ENCODE measurements at places on chromosomes 1 and 21.
A peak's percentile ranks its signal among the peaks of the same experiment; 100 is the strongest.

DNA sequence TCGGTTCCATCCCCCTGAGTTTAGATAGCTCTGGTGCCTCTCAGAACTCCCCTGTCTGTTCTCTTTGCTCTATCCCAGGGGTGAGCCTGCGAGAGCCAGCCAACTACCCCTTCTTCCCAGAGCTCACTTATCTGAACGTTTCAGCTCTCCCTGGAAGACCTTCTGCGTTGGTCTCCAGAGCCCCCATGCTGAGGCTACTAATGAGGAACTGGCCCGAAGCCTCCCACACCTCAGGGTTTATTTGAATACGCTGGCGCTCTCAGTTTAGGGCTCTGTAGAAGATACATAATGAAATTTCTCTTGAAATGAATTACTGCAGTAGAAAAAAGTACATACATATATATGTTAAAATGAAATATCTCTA is 43.5 kb downstream of the TCEANC2 start:
- no peak for DNase-seq

- DNase-seq = no peak
Measured at GRCh38 chr1:8876087-8876486, 2.4 kb downstream of the ENO1 start.

GRCh38 chr1:166836733-166837132 is 2.5 kb upstream of the POGK start:
- no peak for DNase-seq

DNA sequence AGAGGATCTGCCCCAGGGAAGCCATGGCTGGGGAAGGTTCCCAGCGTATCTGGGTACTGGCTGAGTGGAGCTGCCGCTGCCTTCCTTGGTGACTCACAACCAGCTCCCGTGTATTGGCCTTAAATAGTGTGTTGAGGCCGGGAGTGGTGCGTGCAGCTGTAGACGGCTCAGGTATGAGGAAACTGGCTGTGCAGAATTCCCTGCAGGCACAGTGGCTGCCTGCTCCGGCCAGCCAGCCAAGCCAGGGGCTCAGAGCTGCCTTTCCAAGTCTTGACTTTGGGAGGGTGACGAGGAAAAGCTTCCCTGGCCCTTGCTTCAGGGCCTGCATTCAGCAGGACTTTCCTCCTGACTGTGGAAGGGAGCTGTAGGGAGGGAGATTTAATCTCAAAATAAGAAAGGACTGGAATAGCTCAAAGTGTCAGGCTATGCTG is at the start of gene VTCN1:
VTCN1 (minus strand) TSS at position 97 of the 431 bp plus-strand sequence; CDS start at position 25, 72 bp downstream.
- no peak for DNase-seq

- DNase-seq = no peak
Measured at GRCh38 chr1:29708796-29709703, 472.7 kb downstream of the PTPRU start.

GRCh38 chr1:240693036-240693435 is 81.1 kb upstream of the GREM2 start:
- no peak for DNase-seq

DNA sequence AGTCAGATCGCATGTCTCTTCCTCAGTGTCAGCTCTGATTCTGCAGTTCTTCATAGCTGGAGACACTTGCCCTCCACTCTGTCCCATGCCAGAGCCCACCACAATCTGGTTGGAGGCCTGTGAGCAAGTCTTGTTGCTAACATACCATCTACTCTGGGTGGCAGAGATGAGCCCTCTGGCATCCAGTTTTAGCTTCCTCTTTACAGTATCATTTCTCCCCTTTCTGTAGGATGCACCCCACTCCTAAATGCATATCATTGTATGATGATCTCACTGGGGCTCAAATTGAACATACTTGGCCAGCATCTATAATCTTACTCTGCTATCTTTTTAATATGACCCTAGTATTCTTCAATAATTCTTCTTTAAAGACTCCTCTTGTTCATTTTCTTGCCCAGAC is 16.9 kb downstream of the PCNX2 start:
- DNase-seq = no peak

DNA sequence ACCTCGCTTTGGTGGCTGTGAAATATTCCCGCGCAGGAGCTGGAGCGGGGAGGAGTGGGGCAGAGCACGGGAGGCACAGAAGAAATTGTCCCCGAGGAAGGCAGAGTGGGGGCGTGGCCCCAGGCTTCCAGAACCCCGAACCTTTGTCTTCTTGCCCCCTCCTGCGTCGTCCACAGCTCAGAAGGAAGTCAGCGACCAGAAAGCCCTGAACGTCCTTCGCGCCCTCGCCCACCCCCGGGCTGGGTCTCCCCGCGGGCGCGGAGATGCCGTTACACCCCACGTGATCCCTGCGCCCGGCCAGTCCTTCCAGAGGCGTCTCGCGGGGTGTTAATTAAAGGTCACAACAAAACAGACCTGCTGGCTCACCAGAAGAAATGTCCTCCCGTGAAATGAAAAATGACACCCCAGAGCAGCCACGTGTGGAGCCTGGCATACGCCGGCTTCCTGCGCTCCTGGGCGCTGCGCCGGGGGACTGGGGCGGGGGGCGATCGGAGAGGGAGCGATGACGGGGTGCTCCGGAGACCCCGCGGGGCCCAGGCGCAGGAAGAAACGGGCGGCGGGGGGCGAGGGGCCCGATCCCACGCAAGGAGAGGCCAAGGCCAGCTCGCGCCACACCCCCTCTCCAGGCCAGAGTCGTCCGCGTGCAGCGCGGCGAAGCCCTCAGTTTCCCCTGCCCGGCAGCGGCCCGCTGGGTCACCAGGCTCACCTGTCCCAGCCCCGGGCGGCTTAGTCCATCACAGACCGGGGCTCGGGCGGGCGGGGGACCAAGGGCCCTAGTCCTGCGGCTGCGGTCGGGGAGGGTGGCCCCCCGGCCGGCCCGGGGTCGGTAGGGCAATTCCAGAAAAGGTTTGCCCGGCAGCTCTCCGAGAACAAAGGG is 995 bp upstream of the KIF26B start:
- peak; percentile 25 for DNase-seq

- DNase-seq = peak; percentile 93
Measured at GRCh38 chr1:91021686-91022517, at the start of gene ZNF644. Gene ZNF644, minus strand, starts transcription at chr1:91022035. Its CDS starts 39,682 bp downstream, at chr1:90982353.

- DNase-seq = no peak
Measured at GRCh38 chr1:182251561-182251960, 140.0 kb downstream of the GLUL start.

DNA sequence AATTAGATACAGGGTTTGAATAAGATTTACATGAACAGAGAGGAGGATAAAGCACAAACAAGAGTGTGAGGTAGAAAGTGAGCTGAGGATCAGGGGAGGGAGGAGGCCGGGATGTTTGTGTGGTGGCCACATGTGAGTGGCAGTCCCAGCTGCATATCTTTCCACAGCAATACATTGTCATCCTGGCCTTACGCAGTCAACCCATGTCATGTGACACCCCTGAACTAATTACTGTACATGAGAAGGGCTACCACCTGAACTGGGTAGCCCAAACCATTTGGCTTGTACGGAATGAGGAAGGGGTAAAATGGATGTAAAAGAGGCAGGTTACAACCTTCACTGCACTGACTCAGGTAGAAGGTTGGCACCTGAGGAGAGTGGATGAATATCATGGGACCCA is 4.2 kb downstream of the SLAMF7 start:
- DNase-seq = no peak

DNA sequence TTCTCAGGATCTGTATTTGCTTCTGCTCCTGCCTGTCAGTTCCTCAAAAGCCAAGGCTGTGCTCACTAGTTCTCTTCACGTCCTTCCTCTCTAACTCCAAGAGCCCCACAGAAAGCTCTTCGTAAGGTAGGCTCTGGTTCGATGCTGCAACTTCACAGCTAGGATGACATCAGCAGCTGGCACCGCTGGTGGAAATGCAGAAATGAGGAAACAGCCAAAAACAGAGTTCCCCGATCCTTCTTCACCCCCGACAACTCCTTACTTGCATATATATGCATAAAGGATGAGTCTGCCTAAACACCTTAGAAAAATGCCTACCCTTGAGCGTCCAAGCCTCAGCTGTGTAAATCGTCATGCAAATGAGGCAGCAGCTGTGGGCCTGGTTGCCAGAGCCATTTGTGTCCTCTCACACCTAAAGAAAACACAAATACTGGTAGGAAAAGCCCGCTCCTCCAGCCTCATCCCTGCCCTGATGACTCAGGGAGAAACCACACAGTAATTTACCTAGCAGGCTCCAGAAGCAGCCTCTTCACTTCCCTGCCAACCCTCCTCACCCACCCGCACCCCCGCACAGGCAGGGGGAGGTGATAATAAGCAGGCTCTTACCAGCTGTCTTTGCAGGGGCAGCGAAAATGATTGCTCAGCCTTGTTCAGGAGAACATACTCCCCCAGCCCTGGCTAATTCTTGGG is 28.2 kb downstream of the BATF3 start:
- peak; percentile 66 for DNase-seq

DNA sequence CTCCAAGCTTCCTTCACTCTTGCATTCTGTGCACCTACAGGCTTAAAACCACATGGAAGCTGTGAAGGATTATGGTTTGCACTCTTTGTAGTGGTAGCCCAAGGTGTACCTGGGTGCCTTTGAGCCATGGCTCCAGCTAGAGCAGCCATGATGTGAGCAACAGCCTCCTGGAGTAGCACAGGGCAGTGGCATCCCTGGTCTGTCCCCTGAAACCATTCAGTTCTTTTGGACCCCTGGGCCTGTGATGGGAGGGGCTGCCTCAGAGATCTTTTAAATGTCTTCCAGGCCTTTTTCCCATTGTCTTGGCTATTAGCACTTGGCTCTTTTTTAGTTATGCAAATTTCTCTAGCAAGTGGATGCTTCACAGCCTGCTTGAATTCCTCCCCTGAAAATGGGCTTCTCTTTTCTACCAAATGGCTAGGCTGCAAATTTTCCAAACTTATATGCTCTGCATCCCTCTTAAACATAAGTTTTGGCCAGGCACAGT is 47.4 kb downstream of the CLCA4 start:
- DNase-seq = no peak

DNA sequence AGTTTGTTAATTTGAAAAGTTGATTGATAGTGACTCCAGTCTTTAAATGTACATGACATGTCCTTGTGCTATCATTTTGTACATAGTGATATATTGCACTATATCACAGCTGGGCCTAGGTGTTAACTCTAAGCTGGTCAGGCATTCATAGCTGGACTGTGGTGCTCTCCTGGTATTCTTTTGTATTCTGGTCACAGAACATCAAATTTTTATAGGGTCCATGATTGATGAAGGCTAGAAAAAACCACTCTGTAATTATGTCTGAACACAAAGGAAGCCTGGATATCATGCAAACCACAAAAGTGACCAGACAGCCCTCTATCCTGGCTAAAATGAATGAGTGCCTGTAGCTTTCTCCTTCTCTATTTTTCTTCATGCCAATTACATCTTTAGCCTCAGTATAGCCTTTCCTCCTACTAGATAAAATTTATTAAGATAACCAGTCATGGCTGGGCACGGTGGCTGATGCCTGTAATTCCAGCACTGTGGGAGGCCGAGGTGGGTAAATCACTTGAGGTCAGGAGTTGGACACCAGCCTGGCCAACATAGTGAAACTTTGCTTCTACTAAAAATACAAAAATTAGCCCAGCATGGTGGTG is 134.9 kb upstream of the B3GALT2 start:
- DNase-seq = no peak

DNA sequence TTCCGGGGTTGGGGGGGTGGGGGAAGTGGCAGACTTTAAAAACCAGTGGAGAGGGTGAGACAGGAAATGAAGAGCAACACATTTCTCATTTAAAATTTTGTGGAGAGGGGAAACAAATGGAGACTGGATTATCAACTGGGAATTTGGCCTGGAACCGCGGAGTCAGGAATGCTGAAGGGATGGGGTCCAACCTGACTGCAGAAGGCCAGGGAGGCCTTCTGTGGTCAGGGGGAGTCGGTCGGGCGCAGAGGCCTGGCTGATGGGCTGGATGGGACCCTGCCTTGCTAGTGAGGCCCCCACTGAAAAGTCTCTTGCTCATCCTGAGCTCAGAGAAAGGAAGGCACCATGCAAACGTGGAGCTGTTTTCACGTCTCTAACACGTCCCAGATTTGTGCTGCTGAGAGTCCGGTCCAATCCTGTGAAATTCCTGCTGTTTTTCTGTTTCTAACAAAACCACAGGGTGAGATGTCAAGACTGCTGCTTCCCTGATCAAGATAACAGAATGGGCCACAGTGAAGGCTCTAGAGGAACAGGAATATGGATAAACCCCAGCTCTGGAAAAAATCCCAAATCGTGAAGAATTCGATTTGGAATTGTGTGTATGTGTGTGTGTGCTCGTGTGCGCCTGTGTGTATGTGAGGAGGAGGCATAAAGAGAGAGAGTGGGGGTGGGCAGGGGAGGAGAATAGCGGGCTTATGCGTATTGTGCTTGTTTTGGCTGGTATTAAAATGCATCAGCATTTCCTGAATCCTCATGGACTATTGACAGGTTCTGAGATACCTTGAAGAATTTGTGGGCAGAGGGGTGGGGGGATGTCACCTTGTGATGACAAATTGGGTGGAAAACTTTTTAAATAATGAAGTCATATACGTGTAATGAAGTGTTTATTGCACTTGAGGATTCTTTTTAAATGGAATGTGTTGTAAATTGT is 117.4 kb downstream of the NGF start:
- no peak for DNase-seq

DNA sequence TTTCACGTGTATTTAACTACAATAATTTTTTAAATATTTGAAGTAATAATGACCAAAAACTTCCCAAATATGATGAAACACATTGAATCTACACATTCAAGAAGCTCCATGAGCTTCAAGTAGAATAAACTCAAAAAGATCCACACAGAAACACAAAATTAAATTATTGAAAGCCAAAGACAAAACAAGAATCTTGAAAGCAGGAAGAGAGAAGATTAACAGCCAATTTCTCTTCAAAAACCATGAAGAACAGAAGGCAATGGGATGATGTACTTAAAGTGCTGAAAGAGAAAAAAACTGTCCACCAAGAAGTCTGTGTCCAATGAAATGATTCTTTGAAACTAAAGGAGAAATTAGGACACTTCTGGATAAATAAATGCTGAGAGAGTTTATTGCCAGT is 5.1 kb upstream of the KRTAP10-10 start:
- no peak for DNase-seq

DNA sequence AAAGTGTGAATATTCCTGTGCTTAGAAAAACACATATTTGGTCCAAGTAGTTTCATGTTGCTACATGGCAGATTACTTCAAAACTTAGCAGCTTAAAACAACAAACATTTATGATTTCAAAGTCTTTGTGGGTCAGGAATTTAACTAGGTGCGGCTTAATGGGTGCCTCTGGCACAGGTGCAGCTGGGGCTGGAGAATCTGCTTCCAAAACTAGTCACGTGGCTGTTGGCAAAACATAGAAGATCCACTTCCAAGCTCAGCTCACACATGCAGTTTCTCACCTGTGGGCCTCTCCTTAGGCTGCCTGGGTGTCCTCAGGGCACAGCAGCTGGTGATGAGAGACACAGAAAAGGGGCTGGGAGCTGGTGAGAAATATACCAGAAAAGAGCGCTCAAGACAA is 263.4 kb downstream of the TTLL7 start:
- no peak for DNase-seq

- DNase-seq = no peak
Measured at GRCh38 chr1:151145304-151146071, 943 bp downstream of the SEMA6C start.
